ENCODE measurements at places on chromosomes 12 and 14.

DNA sequence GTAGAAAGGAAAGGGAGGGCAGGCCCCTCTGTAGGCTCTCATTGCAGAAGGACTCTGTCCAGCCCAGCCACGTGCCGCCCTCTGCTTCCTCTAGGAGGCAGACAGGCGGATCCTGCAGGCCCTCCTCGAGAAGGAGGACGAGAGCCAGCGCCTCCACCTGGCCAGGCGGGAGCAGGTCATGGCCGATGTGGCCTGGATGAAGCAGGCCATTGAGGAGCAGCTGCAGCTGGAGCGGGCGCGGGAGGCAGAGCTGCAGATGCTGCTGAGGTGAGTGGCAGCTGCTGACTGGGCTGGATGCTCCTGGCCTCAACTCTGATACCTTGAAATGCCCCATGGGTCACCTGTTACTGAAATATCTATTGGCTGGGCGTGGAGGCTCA is 10.9 kb downstream of the TCHP start:
- no peak for DNase-seq

DNA sequence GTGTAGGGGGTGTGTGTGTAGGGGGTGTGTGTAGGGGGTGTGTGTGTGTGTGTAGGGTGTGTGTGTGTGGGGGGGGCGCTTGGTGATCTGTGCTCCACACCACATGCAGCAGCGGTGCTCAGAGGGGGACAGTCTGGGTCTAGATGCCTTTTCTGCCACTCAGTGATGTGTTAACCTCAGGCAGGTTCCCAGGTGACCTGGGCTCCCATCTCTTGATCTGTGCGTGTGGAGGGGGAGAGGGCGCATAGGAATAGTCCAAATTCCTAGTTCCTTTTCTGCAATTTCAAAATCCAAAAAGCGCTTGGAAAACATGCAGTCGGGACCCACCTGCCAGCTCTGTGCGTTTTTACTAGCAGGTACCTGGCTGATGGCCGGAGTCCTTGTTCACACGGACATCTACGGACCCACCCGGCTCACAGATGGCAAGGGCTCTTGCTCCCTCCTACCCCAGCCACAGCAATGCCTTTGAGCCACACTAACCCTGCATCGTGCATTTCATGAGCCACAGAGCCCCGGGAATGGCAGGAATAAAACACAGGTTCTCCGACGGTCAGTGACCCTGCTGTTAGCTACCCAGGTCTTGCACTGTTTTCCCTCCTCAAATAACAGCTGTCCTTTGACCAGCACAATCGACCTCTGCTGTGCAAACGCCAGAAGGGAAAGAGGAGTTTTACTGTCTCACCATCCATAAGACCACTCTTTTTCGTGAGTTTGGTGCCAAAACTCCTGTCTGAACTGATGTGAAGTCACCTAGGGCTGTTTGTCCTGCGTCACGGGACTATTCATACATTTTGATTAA is 120.8 kb downstream of the GLT1D1 start:
- DNase-seq = no peak

- no peak for DNase-seq
These were observed 66.5 kb upstream of the MON2 start for GRCh38 chr12:62400135-62400534.

DNA sequence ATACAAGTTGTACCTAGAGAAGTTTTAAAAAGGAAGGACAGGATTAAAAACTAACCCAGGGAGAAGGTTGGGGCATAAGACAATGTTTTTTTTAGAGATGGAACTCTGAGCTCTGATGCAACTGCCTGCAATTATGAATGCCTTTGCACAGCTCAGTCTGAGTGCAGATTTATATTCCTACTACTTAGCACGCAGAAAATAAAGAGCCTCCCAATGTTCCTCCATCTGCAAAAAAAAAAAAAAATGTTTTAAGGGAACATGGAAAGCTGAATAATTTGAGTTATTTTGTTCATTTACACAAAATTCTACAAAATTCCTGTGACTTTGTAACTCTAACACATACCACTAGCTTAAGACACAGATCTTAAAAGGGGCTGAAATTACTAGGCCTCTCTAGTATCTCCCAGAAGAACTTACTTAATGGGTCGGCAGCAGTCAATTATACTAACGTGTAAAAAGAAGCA is 15.7 kb downstream of the CLIP1 start:
- DNase-seq = no peak

DNA sequence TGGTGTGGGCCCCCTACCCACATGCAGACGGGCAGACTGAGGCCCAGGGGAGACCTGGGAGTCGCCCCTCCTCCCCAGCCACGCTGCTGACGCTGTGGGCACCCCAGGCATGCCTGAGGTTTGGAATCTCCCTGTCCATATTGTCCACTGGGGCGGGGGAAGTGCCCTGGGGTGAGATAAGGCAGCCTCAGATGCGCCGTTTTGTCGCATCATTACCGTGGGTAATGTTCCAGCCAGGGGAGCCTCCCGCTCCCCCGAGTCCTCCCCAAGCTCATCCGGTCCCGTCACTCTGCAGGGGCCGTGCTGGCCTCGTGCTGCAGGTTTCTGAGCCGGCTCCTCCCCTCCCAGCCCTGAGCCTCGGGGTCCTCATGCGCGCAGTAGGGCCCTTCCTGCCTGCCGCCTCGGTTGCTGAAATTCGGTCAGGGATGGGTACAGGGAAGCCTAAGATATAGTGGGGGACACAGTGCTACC is 11.4 kb downstream of the INF2 start:
- DNase-seq = no peak

- DNase-seq = no peak
These were observed 33.8 kb upstream of the IRF2BPL start for GRCh38 chr14:77062261-77062660.

DNA sequence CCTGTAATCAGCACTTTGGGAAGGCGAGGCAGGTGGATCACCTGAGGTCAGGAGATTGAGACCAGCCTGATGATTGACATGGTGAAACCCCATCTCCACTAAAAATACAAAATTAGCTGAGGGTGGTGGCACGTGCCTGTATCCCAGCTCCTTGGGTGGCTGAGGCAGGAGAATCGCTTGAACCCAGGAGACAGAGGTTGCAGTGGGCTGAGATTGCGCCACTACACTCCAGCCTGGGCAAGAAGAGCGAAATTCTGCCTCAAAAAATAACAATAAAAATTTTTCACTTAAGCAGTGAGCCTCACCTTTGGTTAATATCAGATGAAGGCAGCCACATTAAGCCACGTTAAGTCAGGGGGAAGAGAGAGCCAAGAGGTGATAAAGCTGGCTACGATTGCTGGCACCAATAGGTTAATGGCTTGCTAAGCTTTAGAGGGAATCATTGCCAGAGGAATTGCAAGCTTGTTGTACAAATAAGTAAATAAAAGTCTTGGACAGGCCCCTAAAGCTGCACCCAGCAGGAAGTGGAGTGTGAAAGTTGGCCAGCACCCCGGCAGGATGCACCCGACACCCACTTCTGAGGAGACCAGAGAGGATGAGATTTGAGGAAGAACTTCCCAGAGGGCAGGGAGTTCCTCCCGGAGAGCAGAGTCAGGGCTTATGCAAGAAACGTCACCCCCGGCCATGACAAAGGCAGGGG is 41.3 kb upstream of the TESC start:
- no peak for DNase-seq

GRCh38 chr12:108268397-108268796 is 70.7 kb downstream of the CMKLR1 start:
- no peak for DNase-seq

DNA sequence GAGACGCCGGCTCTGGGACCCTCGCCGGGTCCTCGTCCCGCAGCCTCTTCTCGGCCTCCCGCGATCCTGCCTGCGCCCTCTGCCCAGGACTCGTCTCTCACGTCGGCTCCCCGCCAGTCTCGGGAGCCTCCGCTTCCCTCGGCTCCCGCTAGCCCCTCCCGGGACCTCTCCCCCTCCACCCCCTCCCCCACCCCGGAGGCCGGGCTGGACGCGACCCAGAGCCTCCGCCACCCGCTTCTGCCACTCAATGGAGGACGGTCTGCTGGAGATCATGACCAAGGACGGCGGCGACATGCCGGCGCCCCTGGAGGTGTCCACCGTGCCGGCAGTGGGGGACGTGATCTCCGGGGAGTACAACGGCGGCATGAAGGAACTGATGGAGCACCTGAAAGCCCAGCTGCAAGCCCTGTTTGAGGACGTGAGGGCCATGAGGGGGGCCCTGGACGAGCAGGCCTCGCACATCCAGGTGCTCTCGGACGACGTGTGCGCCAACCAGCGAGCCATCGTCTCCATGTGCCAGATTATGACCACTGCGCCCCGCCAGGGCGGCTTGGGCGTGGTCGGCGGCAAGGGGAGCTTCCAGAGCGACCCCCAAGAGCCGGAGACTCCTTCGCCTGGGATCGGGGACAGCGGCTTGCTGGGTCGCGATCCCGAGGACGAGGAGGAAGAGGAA is 568 bp downstream of the CCDC184 start:
- no peak for DNase-seq

DNA sequence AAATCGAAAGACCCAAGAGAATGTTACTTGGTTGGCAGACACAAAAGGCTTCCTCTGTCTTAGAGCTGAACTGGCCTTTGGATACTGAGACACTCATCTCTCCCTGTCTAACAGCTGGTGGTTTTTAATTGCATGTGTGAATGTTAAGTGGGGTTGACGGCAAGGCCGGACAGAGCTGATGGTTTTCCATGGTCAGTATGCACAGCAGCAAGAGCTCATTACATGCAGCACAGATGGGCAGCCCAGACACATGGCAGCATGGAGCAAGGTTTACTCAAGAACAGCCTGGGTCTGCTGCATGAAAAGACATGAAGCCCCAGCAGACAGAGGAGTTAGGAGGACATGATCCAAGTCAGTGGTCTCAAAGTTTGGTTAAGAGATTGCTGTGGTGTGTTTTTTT is 27.8 kb upstream of the CACNA2D4 start:
- DNase-seq = no peak

- DNase-seq = no peak
These were observed 704 bp downstream of the SDR39U1 start for GRCh38 chr14:24441904-24442239.

DNA sequence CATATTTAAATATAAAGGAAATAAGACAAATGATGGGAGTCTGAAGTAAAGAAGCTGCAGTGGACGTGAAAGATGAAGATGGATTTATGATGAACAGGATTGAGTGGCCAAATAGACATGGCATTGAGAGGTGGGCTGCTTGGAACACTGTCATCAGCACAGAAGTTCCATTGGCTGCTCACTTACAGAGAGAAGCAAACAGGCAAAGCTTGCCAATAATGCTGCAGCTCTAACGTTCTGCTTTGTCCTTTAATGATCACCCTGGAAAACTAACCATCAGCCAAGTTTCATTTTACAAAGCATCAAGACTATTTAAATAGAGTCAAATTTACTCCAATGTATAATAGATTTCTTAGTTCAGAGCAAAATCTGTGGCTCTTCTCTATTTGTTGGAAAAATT is 721.4 kb downstream of the TMTC2 start:
- DNase-seq = no peak

- DNase-seq = no peak
These were observed 311 bp upstream of the LGR5 start for GRCh38 chr12:71439362-71439612.

GRCh38 chr12:50362671-50363070 is 33.7 kb downstream of the FAM186A start:
- no peak for DNase-seq

DNA sequence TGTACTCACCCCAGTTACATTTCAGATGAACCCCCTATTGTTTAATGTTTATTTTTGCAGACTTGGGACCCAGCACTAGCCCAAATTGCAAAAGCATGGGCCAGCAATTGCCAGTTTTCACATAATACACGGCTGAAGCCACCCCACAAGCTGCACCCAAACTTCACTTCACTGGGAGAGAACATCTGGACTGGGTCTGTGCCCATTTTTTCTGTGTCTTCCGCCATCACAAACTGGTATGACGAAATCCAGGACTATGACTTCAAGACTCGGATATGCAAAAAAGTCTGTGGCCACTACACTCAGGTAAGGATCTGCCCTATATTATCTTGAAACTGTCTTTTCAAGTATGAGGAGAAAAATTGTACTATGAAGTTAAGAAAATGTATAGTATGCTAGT is 1.2 kb downstream of the GLIPR1 start:
- peak; percentile 39 for DNase-seq

- DNase-seq = no peak
These were observed 5.9 kb downstream of the ADGRD1 start for GRCh38 chr12:130959632-130960031.

GRCh38 chr14:89378119-89378518 is 38.9 kb downstream of the FOXN3 start:
- DNase-seq = no peak

DNA sequence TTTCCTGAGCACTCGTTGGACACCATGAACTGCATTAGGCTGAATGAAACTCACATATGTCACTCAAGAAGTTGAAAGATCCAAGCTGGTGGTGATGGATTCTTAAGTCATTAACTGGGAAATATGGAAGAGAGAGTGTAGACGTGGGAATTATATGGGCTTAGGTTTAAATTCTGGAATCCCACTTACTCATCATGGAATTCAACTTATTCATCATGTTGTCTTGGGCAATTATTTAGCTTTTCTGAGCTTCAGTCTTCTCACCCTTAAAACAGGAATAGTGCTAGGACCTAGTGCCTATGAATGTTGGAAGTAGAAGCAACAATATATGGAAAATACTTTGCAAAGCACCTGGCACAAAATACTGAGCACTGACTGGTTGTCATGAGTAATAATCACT is 292.4 kb upstream of the TBX3 start:
- DNase-seq = no peak

- DNase-seq = no peak
These were observed 51.0 kb downstream of the SCFD1 start for GRCh38 chr14:30673071-30673470.

- no peak for DNase-seq
These were observed 6.9 kb downstream of the ZBTB39 start for GRCh38 chr12:56999456-56999855.

DNA sequence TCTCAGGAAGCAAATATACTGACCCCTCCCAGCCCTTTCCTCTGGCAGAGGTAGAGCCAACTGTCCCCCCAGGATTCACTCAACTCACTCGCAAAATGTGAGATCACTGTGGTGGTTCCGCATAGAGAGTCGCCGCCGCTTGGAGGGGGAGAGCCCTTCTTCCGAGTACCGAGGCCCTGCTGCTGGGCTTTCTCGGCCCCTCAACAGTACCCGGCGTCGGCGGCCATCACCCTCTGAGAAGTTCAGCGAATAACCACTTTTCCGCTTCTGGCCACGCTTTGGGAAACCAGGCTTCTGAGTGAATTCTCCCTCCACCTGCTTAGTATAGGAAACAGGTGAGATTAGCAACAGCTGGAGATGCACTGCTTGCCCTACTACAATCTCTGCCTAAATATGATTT is 31.1 kb downstream of the BAZ2A start:
- DNase-seq = no peak

DNA sequence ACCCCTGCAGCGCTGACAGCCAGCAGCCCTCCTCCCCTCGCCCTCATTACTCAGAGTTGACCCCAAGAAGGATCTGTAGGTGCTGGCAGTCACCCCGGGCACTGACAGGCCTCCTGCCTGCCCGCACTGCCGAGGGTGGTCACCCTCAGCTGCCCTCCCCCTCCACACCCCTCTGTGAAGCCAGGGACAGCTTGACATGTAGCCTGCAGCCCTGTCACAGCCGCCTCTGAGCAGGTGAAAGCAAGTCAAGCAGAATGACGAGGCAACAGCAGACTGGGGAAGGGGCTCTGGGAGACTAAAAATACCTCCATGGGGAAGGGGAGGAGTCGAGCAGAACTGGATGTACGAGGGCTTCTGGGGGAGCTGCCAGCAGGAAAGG is 178.1 kb downstream of the DPF3 start:
- no peak for DNase-seq

GRCh38 chr12:16553457-16553856 is 52.5 kb downstream of the LMO3 start:
- DNase-seq = no peak

All from SIG-M5 (cell line).